AG04450 (cell line): ENCODE measurements at places on chromosomes 12 and 14. TPM values are rescaled to one million over a fixed set of nuclear protein-coding genes. Genes with fewer than 3 reads are reported as not detected.
A peak's percentile ranks its signal among the peaks of the same experiment; 100 is the strongest.

ATP6V1D gene
- polyA plus RNA-seq = 86.4 and 107 TPM in 2 replicates

KRT5 gene
- 0.31 TPM in 1 of 2 replicates, not detected in the other for polyA plus RNA-seq

PYGL gene
- 57.8 and 60.4 TPM in 2 replicates for polyA plus RNA-seq

FLRT2 gene
- polyA plus RNA-seq = 17.3 and 20.8 TPM in 2 replicates

DNA sequence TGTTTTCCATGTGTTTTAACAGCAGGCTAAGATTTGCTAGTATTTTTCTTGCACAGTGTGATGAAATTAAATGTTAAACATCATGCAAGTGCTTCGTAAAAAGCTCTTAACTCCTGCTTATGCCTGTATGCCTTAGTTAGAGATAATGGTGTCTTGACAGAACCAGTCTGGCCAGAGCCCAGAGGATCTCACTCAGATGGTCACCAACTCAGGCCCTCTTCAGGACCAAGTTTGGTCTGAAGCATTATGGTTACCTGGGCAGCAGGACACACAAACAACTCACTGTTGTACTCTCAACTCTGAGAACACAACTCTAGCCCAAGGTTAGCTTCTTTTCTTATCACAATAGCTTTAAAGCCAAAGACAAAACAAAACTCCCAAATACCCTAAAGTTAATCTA is 115.4 kb downstream of the KIF21A start:
- DNase-seq = no peak

DNA sequence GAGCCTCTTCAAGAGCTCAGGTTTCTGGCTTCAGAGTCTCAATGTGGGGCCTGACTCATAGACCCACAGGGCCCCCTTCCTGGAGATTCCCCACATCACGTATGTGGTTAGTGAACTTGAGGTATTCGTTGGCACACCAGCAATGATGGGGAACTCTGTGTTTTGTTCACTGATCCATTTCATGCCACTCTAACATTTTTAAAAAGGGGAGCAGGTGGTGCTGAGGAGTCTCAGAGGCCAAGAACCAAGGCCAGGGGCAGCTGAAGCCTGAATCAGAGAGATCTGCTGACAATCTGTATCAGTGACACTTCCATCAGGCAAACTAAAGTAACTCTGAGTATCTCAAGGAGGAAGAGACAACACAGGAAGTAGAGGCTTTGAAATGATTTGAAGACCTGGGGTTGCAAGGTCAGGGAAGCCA is 323.4 kb downstream of the VRK1 start:
- no peak for DNase-seq

DNA sequence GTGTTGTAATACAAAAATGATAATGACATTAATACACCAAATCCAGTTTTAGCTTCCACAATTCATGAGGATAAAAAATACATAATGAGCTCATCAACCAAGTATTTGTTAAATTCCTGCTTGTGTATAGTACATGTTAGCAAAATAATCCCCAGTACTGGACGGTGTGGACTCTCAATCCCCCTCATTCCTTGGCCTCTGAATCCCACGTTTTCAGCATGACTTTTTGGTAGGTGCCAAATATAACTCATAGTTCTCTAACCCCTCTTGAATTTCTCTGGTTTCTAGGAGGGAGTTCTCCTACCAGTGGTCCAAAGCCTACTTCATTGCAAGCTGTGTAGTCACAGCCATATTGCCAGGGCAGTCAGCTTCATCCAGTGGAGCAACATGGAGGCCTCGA is 41.4 kb upstream of the EPS8 start:
- DNase-seq = no peak

- no peak for DNase-seq
Observed at GRCh38 chr14:28766469-28766955, at the start of gene FOXG1. TSS of gene FOXG1 (plus strand) at chr14:28766787. CDS start at chr14:28767280, 493 bp downstream.

DNA sequence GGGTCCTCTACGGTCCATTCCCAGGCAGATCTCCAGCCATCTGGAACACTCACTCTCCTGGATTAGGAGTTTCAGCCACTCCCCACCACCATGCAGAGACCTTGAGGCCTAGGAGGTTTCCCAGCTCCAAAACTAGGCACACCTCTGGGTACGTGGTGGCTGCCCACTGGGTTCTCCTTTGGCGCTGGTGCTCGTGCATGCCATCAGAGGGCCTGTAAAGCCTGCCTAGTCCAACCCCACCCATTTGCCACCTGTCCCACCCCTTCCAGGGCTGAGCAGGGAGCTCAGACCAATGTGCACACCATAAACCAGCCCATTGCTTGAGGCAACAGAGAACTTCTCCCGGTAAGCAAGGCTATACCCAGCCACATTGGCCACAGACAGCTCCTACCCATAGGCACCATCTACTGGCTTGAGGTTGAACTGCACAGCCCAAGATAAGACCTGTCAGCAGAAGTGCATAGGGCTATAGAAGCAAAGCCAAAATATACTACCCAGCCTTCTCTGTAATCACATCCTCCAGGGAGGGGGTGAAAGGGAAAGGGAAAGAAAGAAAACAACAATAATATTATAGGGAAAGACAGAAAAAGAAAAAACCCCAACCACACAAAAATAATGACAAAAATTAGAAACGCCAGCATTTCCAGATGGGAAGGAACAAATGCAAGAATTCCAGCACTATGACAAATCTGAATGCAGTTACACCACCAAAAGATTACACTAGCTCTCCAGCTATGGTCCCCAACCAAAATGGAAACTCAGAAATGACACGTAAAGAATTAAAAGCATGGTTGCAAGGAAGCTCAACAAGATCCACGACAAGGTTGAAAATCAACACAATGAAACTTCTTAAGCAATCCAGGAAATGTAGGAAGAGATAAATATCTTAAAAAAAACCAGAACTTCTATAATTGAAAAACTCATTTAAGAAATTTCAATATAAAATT is 111.9 kb upstream of the CCDC175 start:
- peak; percentile 20 for DNase-seq

DNA sequence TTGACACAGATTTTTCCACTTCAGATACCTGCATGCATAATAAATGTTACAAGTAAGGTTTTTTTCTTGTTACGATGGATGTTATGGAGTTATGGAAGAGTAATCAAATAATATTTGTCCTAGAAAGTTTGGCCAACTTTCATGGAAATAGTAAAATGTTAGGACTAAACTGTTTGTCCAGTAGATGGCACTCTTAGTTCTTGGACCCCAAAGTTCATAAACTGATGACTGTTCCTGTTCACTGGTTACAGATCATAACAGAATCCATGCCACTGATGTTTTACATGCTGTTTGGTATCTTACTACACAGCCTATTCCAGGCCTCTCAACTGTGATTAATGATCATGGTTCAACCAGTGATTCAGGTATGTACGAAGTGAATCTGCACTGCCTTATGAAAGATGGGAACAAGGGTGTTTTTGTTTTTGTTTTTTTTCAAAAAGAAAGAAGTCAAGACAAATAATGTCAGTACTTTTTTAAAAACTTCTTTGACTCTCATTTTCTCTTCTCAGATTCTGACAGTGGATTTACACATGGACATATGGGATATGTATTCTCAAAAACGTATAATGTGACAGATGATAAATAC is 48.8 kb upstream of the SLCO1C1 start:
- DNase-seq = no peak

DNA sequence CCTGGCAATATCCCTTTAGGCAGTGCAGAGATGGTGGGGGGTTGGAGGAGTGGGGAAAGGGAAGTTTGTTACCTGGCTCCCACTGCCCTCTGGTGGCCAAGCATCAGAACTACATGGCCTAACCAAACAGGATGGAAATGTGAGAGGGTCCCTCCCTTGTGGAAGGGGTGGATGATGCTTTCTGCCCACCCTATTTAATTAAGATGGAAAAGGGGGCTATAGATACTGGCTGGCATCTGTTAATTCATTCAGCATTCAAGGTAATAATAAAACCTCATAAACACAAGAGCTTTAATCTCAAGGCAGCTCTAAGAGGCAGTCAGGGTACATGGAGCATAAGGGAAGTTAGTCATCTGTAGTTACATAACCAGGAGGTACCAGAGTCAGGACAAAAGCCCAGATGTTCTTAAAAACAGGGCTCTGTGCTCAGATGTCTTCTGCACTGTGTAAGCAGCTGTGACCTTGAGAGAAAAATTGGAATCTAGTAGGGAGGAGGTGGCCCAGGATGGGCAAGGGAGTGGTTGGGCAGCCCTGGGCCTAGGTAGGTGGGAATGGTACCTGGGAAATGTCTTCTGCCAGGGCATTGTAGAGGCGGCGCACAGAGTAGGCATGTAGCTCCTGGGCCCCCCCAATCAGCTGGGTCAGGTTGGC is 4.6 kb downstream of the AP1G2 start:
- DNase-seq = peak; percentile 18

GRCh38 chr12:71303199-71303598 is 136.4 kb upstream of the LGR5 start:
- DNase-seq = no peak
